Pancreas (tissue), 10 donors: ENCODE measurements at places on chromosomes 5 and 9.

- peaks cover 8% of the 10 kb centered on the region for H3K4me1 ChIP-seq
- H3K36me3 ChIP-seq: no peaks in the 10 kb centered on the region
- H3K4me3 ChIP-seq: no peak overlapping the region
- H3K27ac ChIP-seq: no peak overlapping the region
- no peaks in the 10 kb centered on the region for H3K27me3 ChIP-seq
Observed at GRCh38 chr9:91289244-91289643, 72.5 kb downstream of the AUH start.

- no peaks in the 10 kb centered on the region for H3K36me3 ChIP-seq
- H3K4me1 ChIP-seq: no peaks in the 10 kb centered on the region
- H3K27me3 ChIP-seq: no peaks in the 10 kb centered on the region
- no peak for DNase-seq
- no peak overlapping the region for H3K27ac ChIP-seq
Observed at GRCh38 chr5:5583023-5583765, 160.7 kb downstream of the ICE1 start.

DNA sequence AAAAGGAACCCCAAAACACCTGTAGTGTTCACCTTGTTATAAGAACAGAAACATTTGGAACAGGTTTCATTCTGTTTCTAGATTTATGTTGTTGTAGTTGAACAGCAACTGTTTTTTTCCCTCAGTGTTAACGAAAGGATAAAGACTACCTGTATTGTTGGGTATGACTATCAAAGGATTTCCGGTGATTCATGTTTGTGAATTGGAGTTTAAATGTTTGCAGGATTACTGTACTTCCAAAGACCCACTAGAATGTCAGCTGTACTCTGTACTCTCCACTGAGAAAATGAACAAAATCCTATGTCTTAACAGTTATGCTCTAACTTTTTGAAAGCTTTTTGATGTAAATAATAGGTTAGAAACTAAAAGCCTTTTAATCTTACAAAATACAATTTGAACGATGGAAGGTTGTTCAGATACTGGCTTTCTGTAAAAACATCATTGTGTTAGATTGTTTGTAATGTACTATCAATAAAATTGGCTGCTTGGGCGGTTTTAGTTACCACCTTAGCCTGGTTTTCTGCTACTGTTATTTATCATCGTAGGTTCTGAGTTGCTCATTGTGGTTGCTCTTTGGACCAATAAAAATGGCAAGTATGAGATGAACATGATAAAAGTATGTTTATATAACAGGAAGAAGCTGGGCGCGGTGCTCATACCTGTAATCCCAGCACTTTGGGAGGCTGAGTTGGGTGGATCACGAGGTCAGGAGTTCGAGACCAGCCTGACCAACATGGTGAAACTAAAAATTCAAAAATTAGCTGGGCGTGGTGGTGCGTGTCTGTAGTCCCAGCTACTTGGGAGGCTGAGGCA is 44.1 kb downstream of the DCP2 start:
- H3K4me1 ChIP-seq: no peaks in the 10 kb centered on the region
- H3K27ac ChIP-seq: no peak overlapping the region
- no peak overlapping the region for H3K4me3 ChIP-seq
- no peak for DNase-seq

DNA sequence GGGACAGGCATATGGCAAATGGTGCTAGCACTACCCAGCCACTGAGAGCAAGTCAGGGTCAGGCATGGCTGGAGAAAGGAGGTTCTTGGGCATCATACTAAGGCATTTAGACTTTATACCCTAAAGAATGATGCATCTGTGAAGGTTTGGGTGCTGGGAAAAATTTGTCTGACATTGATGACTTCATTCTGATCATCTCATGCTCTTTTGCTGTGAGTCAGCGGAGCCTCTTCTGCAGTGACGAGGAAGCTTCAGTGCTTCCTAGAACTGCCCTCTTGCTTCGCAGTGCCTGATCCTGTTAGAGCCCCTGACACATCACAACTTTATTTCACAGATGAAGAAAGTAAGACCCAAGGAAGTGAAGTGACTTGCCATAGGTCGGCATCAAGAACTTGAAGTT is 266.6 kb upstream of the GAS1 start:
- H3K36me3 ChIP-seq: no peaks in the 10 kb centered on the region
- no peak for DNase-seq
- no peaks in the 10 kb centered on the region for H3K4me1 ChIP-seq
- H3K4me3 ChIP-seq: no peak overlapping the region
- no peak overlapping the region for H3K27ac ChIP-seq

- H3K36me3 ChIP-seq: no peaks in the 10 kb centered on the region
- H3K4me1 ChIP-seq: no peaks in the 10 kb centered on the region
- no peak overlapping the region for H3K27ac ChIP-seq
- no peaks in the 10 kb centered on the region for H3K27me3 ChIP-seq
Observed at GRCh38 chr5:96220610-96221390, 212.2 kb downstream of the PCSK1 start.

- H3K4me3 ChIP-seq: no peak overlapping the region
- H3K27me3 ChIP-seq: no peaks in the 10 kb centered on the region
- H3K36me3 ChIP-seq: no peaks in the 10 kb centered on the region
- no peak for DNase-seq
- no peaks in the 10 kb centered on the region for H3K4me1 ChIP-seq
Observed at GRCh38 chr9:3528451-3528850, 2.6 kb upstream of the RFX3 start.

GRCh38 chr5:169695919-169696490 is 58.9 kb downstream of the DOCK2 start:
- no peaks in the 10 kb centered on the region for H3K27me3 ChIP-seq
- no peaks in the 10 kb centered on the region for H3K36me3 ChIP-seq
- H3K4me1 ChIP-seq: no peaks in the 10 kb centered on the region
- no peak overlapping the region for H3K27ac ChIP-seq
- no peak overlapping the region for H3K4me3 ChIP-seq
- no peak for DNase-seq

GRCh38 chr5:6321078-6321477 is 57.3 kb downstream of the MED10 start:
- no peaks in the 10 kb centered on the region for H3K27me3 ChIP-seq
- no peak overlapping the region for H3K4me3 ChIP-seq
- DNase-seq: no peak
- no peak overlapping the region for H3K27ac ChIP-seq
- H3K4me1 ChIP-seq: no peaks in the 10 kb centered on the region

- no peaks in the 10 kb centered on the region for H3K27me3 ChIP-seq
- H3K4me3 ChIP-seq: no peak overlapping the region
- no peaks in the 10 kb centered on the region for H3K4me1 ChIP-seq
- H3K27ac ChIP-seq: no peak overlapping the region
- no peak for DNase-seq
Observed at GRCh38 chr5:90545511-90545910, 13.1 kb upstream of the ADGRV1 start.

GRCh38 chr5:15260356-15261268 is 239.4 kb upstream of the FBXL7 start:
- no peak for DNase-seq
- H3K36me3 ChIP-seq: no peaks in the 10 kb centered on the region
- H3K27me3 ChIP-seq: no peaks in the 10 kb centered on the region
- no peak overlapping the region for H3K4me3 ChIP-seq
- no peaks in the 10 kb centered on the region for H3K4me1 ChIP-seq

DNA sequence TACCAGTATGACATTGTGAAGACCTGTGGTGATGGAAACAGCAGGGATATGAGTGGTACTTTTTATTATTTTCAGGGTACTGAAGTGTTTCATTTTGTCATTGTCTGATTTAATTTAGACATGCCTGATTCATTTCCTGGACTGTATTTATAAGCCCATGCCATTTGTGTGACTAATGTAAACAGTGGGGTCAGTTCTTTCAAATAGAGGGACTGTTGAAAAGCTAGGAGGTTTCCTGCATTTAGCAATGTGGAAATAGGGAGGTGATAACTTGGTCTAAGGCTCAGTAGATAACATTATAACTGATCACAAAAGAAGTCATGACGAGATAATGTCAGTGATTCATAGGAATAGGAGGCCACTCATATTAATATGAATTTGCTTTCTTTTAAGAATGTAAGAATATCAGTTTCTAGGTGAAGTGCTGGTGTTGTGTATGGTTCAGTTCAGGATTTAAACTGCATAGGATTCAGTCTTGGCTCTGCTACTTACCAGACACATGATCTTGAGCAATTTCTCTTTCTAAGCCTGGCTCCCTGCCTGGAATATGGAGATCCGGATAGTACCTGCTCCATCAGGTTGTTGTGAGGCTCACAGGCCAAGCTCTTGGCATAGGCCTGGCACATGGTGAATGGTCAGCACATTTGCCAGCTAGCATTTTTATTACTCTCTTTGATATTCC is 7.5 kb downstream of the RASGRF2 start:
- H3K4me1 ChIP-seq: no peaks in the 10 kb centered on the region
- no peak overlapping the region for H3K4me3 ChIP-seq
- no peak for DNase-seq
- no peak overlapping the region for H3K27ac ChIP-seq
- H3K36me3 ChIP-seq: no peaks in the 10 kb centered on the region
- peaks cover 3% of the 10 kb centered on the region for H3K27me3 ChIP-seq

- DNase-seq: no peak
- no peaks in the 10 kb centered on the region for H3K4me1 ChIP-seq
- H3K27me3 ChIP-seq: no peaks in the 10 kb centered on the region
- no peak overlapping the region for H3K4me3 ChIP-seq
Observed at GRCh38 chr5:134132372-134133187, 18.1 kb downstream of the TCF7 start.

DNA sequence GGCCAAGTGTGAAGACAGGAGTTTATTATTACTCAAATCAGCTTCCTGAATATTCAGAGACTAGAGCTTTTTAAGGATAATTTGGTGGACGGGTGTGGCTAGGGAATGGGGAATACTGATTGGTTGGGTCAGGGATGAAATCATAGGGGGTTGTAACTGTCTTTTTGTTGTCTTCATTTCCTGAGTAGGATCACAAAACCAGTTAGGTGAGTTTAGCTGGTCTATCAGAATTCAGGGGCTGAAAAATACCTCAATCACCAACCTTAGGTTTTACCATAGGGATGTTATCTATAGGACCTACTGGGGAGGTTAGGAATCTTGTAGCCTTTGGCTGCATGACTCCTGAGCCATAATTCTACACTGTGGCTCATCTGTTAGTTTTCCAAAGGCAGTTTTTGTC is 235.8 kb downstream of the YTHDC2 start:
- H3K36me3 ChIP-seq: no peaks in the 10 kb centered on the region
- no peak overlapping the region for H3K4me3 ChIP-seq
- no peaks in the 10 kb centered on the region for H3K27me3 ChIP-seq
- DNase-seq: no peak
- H3K27ac ChIP-seq: no peak overlapping the region

GRCh38 chr9:135230817-135231520 is 143.5 kb downstream of the OLFM1 start:
- no peak overlapping the region for H3K4me3 ChIP-seq
- H3K27ac ChIP-seq: no peak overlapping the region
- peaks cover 4% of the 10 kb centered on the region for H3K4me1 ChIP-seq
- H3K36me3 ChIP-seq: no peaks in the 10 kb centered on the region

DNA sequence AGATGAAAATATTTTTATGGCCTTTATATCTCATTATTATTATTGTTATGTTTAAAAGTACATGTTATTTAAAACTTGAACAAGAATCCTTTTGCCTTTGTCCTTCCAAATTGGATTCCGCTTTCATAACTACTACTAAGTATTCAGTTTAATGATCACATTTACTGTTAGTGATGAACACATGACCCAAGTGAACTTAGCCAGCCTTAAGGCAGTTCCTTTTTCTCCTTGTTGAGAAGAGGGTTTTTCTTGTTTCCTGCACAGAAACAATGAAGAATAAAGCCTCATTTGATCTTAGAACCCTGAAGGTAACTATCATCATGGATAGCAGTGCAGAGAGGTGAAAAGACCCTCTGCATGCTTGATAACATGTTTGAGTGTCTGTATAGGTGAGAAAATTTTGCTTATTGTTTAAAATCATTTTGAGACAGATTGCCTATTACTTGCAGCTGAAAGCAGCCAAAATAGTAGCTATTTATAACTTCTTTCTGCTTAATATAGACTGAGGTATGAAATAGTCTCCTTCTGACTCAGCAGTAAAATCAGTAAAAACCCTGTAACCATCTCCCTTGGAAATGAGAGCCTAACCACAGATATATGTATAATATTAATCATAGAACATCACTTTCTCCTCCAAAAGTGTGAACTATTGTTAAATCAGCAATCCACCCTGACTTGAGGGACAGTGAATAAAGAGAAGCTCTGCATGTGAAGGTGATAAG is 266.2 kb downstream of the SPATA31D1 start:
- no peak overlapping the region for H3K4me3 ChIP-seq
- no peaks in the 10 kb centered on the region for H3K36me3 ChIP-seq
- DNase-seq: no peak
- no peak overlapping the region for H3K27ac ChIP-seq

DNA sequence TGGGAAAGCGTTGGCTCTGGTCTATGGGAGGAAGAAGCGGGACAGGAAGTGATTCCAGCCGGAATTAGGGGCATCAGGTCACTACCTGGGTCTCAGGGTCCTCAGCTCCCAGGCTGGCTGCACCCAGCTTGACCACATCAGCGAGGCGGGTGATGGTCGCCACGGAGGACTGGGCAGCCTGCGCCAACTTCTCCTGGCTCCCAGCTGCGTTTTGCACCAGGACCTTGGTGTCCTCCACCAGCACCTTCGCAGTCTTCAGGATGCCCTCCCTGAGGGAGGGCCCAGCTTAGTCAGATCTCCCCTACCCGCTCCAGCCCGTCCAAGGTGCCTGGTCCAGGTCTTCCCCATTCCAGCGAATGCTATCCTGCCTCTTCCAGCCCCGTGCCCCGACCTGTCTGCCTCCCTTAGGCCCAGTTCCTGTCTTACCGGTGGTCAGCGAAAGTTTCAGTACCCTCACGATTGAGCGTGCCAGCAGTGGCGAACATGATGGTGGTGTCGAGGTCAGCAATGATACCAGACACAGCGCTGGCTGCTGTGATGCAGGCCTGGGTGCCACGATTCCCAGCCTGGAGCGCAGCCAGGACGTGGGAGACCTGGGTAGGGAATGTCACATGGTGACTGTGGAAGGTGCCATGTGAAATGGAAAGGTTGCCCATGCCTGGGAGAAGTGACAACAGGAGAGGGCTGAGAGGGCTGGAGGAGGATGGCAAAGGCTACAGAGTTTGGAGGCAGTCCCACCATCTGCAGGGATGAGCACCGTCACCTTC is 14.4 kb upstream of the TPM2 start:
- no peaks in the 10 kb centered on the region for H3K4me1 ChIP-seq
- H3K36me3 ChIP-seq: peaks cover 76% of the 10 kb centered on the region
- DNase-seq: no peak

- no peaks in the 10 kb centered on the region for H3K36me3 ChIP-seq
- no peaks in the 10 kb centered on the region for H3K4me1 ChIP-seq
- no peak overlapping the region for H3K27ac ChIP-seq
- DNase-seq: no peak
- H3K27me3 ChIP-seq: no peaks in the 10 kb centered on the region
Observed at GRCh38 chr5:89105171-89105695, 222.2 kb upstream of the MEF2C start.
